Fibroblast of the conjunctiva (primary cell): ENCODE measurements at places on chromosomes 1 and 21.
A peak's percentile ranks its signal among the peaks of the same experiment; 100 is the strongest.

- DNase-seq, result no peak
Measured at GRCh38 chr1:21162740-21163464, 13.8 kb downstream of the EIF4G3 start.

DNA sequence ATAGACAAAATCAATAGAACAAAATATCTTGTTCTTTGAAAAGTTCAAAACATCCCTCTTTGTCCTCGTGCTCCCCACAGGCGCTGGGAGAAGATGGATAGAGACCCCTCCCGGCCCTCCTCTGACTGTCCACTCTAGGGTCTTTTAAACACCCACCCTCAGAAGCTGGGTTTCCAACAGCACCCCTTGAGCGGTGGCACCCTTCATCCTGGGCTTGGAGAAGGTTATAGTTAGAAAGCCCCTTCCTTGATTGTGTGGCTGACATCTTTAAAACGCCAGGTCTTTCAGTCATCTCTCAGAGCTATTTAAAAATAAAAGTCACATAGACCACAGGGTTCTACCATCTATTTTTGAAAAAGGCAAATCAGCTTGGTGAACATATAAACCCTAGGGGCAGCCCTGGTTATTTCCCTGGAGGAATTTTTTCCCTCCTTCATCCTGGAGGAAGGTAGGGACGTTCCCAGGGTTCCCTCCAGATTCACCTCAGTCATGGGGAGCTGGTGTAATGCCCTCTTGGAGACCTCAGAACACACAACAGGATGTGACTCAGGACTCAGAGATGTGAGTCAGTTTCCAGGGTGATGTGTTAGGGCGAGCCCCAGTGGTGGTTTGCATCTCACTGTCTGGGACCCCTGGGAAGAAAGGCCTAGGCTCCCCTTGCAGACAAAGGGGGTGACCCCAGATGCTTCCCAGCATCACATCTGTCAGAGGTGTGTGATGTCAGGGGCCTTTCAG lies 138.5 kb downstream of the CLIC6 start:
- peak; percentile 79 for DNase-seq

GRCh38 chr1:236534151-236534651 lies 10.4 kb downstream of the LGALS8 start:
- DNase-seq, result no peak

- no peak for DNase-seq
Measured at GRCh38 chr1:202967684-202968281, 726 bp upstream of the CYB5R1 start.

GRCh38 chr1:88736633-88737248 lies 52.7 kb downstream of the PKN2 start:
- DNase-seq, result peak; percentile 29

GRCh38 chr1:56963667-56964066 lies 2.1 kb downstream of the C8B start:
- DNase-seq, result no peak

GRCh38 chr1:108082001-108082400 lies 117.0 kb upstream of the VAV3 start:
- no peak for DNase-seq

DNA sequence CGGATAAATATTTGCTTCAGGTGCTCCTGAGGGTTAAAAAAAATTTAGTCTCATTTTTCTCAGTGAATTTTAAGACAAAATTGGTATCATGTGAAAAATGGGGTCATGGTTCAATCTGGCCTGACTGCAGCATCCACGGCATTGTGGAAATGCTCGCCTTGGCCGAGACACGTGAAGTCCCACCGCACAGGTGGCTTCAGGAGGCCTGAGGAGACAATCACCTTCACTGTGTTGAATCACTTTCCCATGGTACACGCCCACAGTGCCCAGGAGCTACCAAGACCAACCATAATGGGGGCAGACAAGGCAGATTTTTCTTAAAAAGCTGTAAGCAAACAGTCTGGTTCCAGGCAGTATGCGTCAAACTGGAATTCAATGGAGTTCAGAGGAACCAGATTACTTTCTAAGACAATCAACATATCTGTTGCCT lies 11.0 kb upstream of the CPLANE2 start:
- DNase-seq, result no peak

- no peak for DNase-seq
Measured at GRCh38 chr21:25862596-25862995, 127.8 kb downstream of the GABPA start.
